ENCODE measurements at places on chromosomes 7 and 10.
A peak's percentile ranks its signal among the peaks of the same experiment; 100 is the strongest.

DNA sequence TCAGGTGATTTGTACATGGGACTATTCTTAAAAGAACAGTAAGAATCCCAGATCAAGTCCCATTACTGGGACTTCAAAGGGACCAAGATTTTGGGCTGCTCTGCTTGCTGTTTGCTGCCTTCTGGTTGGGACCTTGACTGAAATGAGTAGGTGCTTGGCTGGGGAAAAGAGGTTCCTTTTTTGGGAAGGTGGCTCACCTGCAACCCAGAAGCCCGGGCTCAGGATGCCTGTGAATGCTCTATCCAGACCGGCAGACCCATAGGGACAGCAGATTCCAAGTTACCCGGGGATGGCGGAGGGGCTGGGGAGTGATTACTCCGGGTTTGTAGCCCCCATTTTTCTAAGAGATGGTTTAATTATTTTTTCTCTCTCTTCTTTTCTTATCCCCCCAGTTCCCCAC is 104.0 kb downstream of the CPXM2 start:
- no peak for DNase-seq

- peak; percentile 9 for DNase-seq
Observed at GRCh38 chr10:71081912-71082311, 130.5 kb upstream of the UNC5B start.

DNA sequence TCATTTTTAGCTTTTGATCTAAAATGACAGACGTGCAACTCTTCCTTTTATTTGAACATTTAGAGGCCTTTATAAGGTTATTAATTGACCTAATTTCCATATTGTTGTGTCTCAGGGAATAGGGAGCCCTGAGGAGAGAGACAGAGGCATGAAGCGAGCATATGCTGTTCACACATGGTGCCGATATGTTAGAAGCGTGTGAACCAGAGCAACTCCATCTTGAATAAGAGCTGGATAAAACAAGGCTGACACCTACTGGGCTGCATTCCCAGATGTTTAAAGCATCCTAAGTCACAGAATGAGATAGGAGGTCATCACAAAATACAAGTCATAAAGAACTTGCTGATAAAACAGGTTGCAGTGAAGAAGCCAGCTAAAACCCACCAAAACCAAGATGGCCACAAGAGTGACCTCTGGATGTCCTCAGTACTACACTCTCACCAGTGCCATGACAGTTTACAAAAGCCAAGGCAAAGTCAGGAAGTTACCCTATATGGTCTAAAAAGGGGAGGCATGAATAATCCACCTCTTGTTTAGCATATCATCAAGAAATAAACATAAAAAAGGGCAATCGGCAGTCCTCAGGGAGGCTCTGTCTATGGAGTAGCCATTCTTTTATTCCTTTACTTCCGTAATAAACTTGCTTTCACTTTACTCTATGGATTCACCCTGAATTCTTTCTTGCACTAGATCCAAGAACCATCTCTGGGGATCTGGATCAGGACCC is 80.1 kb downstream of the SEC61G start:
- no peak for DNase-seq

- no peak for DNase-seq
Observed at GRCh38 chr7:46145412-46145811, 224.3 kb upstream of the IGFBP3 start.

GRCh38 chr7:144133307-144133706 is 10.3 kb downstream of the OR2A14 start:
- no peak for DNase-seq

DNA sequence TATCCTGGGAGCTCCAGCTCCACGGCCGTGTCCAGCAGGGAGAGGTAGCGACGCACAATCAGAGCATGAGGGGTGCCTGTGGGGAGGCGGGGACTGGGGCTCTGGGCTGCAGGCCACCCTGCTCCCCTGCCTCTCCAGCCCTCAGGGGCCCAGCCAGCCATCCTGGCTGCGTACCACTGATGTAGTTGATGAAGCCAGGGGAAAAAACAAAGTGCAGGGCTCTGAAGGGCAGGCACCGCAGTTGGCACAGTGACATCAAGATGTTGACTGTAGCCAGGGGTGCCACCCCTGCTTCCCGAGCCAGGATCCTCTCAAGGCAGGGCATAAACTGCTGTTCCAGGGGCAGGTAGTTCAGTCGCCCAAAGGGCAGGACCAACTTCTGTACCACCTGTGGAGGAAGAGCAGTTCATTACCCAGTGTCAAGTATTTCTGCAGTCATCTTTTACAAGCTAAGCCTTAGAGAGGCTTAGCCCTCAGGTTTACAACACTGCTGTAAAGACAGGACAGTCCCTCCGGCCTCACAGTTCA is 2.8 kb downstream of the FASTK start:
- DNase-seq = peak; percentile 19

DNA sequence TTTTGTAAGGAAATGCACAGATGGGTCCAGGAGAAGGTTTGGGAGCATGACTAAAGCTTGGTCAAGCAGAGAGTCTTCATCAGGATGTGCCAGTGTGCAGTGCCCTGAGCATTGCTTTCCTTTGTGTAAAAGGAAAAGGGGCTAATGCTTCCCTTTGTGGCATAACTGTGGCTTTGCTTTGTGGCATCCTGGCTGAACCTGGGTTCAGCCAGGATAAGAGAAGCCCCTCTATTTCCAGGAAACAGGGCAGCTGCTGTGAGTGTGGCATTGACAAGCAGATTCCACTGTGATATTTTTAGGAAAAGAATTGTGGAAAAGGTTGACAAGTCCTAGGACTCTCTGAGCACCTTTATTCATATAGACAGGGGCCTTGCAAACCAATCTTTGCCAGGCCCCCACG is 193.4 kb upstream of the CXCL12 start:
- DNase-seq = no peak

GRCh38 chr10:128870830-128871597 is 596.0 kb upstream of the MGMT start:
- DNase-seq = no peak

GRCh38 chr7:34453150-34453549 is 204.9 kb upstream of the NPSR1 start:
- DNase-seq = no peak

- no peak for DNase-seq
Observed at GRCh38 chr7:103772171-103772773, 217.2 kb downstream of the RELN start.

DNA sequence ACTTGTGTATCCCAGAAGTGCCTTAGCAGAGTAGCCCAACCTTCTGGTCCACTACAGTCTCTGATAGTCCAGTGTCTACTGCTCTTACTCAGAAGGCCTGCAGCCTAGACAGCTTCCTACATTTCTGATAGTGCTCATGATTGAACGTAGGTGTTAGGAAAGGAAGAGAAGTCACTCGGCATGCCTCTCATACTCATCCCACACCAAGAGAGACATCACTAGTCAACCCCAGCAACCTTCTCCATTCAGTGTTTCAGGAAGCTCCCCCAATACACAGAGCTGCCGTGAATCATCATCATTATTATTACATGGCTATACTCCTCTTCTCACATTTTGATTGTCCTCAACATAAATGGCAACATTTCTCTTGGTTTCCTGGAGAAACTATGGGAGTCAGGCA is 166.4 kb downstream of the COBL start:
- no peak for DNase-seq
